ENCODE measurements at places on chromosomes 11 and 22. TPM values are rescaled to one million over a fixed set of nuclear protein-coding genes. Genes with fewer than 3 reads are reported as not detected.

DNA sequence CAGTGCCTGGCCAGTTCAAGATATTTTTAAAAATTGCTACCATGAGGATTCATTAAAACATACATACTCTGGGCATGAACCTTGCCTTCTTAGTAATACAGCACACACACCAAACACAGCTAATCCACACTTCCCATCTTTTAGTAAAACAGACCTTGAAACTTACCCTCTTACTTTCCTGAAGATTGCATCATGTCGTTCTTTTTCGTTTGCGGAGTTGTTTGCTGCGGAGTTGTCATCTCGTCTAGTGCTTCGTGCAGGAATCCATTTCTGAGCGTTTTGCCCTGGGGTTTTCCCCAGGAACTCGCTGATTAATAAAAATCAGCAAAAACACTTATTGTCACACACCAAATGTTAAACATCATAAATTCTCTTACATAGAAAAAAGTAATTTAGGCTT is 3.0 kb downstream of the EIF4G2 start:
- no peak for DNase-seq

Gene CCDC90B
- 22.9 TPM for total RNA-seq

DNA sequence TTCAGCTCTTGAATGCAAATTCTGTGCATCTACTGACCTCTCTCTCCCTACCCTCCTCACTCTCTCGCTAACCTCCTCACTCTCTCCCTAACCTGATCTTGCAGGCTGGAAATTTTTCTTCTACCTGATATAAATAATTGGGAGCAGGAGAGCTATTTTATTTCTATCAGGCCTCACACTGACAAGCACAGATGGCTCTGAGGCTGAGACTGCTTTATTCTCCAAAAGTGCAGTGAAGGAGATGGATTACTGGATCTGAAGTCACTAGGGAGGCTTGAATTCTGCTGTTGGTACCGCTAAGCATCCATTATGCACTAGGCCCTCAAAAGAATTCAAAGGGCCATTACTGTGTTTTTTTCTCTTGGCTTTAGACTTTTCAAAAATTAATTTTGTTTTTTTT is 19.4 kb upstream of the LDHA start:
- no peak for DNase-seq

DNA sequence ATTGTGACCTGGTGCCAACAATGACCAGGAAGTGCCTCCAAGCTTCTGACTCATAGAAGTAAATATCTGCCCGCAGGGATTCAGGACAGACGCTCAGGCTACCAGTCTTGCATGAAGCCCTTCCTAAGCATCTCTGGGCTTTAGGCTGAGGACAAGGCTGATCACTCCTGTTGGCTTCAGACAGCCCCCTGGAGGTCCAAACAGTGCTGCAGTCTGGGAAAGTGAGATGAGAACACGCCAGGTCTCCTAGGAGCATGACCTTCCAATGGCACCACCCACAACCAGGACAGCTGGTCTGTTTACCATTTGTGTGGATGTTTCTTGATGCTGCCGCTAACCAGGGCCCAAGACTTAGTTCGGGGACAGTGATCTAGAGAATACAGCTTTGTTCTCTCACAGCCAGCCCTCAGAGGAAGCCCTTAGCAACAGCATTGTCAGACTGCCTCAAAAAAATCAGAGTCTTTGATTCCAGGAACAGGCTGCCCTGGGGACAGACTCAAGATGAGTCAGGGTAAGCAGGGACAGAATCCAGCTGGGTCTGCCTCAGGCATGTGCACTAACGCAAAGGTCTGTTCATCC is 111.2 kb downstream of the ZNF280B start:
- DNase-seq = no peak

Gene PHLDB1
- total RNA-seq = 4.0 TPM

GRCh38 chr11:43567396-43567975 is 113.1 kb upstream of the HSD17B12 start:
- no peak for DNase-seq

GRCh38 chr11:75263944-75264349 is 23.4 kb downstream of the TPBGL start:
- DNase-seq = no peak

GRCh38 chr11:13098063-13098462 is 88.9 kb downstream of the RASSF10 start:
- no peak for DNase-seq

Gene TMEM132A
- total RNA-seq = under 0.01 TPM

DNA sequence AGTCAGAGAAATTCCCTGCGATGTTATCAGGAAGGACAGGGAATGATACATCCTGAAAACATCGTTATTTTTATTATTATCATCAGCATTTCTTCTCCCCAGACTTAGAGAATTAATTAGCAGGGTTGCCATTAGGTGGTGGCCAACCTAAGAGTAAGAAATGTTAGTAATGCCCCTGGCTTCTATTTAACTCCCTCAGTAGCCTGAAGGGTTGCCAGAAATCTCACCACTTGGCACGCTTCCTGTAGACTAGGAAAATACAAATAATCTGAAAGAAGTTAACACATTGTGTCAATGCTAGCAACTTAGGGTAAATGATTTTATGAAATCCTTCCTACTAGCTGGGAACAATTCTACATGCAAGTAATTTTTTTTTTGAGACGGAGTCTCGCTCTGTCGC is 45.5 kb downstream of the ENDOD1 start:
- DNase-seq = no peak

GRCh38 chr11:69837791-69838190 is 18.6 kb upstream of the FGF3 start:
- DNase-seq = no peak

GRCh38 chr22:19527861-19528417 is 3.7 kb upstream of the CLDN5 start:
- DNase-seq = no peak

DNA sequence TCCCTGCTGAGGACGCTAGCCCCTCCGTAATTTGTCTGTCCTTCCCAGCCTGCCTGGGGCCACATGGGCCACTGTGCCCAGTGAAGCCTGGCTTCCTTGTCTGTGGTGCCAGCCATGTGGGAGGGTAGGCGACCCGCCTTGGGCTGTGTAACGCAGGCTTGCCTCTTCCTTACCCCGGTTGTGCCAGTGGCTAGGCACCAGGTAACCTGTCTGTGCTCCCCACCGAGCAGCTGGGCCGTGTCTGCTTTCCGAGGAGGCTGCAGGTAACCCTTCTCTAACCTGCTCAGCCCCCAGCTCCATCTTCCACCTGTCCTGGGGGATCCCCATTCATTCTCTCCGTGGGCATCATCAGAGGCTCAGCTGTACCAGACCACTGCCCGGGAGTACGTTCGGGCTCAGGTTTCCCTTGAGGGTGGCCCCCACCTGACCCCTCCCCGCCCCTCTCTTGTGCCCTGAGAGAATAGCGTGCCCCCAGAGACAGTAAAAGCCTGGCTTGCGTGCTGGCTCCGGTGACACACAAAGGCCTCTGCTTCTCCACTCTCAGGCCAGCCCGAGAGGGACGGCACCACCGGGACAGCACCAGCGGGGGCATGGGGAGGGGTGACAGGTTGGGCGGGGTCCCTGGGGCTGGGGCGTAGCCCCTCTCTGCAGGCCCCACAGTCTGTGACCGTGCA is 79.1 kb downstream of the CDKN1C start:
- no peak for DNase-seq

DNA sequence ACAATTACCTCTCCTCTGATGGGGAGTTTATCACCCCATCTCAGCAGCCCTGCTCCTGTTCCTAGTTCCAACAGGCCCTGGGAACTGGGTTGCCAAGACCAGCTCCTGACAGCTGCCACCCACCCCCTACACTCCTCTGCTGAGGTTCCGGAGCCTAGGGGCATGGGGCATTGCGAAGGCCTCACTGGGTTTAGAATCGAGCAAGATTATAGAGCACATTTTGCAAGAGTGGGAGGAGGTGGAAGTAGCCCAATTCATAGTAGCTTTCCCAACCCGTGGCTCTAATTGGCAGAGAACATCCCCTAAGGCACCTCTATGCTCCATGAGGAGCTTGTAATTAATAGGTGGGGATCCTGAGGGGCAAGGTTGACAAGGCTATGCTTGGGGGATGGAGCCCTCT is 23.0 kb downstream of the MYEOV start:
- no peak for DNase-seq

GRCh38 chr11:95566211-95566610 is 223.4 kb downstream of the FAM76B start:
- DNase-seq = no peak

GRCh38 chr11:27696961-27697360 is 3.3 kb downstream of the BDNF start:
- DNase-seq = no peak

GRCh38 chr11:35539781-35540281 is 14.4 kb upstream of the PAMR1 start:
- DNase-seq = no peak

Gene PTH
- total RNA-seq = not detected

GRCh38 chr11:20715931-20716330 is 46.5 kb downstream of the NELL1 start:
- DNase-seq = no peak

Gene RAB39A
- under 0.01 TPM for total RNA-seq

- no peak for DNase-seq
These were observed 121.7 kb upstream of the ZBED5 start for GRCh38 chr11:10979529-10979928.

DNA sequence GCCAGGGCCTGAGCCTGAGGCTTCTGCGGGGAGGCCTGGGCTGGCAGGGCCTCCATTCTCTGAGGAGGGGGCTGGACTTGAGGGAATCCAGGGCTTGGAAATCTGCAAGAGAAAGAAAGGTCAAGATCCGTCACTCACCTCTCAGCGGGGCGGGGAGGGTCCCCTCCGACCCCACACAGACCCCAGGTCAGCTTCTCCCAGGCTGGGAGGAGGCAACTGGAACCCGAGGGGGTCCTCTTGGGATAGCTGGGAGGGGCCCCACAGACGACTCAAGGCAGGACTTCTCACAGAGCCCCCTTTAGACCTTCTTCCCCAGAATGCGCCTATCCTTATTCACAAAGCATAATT is 11.0 kb downstream of the TNKS1BP1 start:
- DNase-seq = no peak

Gene CLMP
- under 0.01 TPM for total RNA-seq

Gene RRM1
- total RNA-seq = 35.3 TPM

- DNase-seq = no peak
These were observed 499.3 kb upstream of the TENM4 start for GRCh38 chr11:79940165-79940564.

Gene DTX4
- total RNA-seq = 0.54 TPM

Gene BCO2
- total RNA-seq = 1.3 TPM

DNA sequence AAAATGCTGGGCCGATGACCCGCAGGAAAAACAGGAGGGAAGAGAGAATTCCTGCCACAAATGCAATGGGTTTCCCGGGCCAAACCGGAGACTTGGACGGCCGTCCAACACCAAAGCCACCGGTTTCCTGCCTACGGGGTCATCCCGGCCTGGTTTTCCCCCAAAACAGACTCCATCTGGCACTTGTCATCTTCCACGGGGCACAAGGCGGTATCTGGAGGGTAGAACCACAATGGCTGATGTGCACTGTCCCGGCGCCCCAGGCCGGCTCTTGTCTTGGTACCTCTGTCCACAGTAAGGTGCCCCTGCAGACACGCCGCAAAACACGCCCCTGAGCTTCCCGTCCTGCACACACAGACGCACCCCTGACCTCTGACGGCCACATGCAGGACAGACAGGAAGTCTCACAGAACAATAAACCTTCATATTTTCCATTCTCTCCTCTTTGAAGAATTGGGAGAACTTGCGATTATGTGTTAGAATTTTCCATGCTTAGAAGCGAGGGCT is 20.1 kb downstream of the CELSR1 start:
- DNase-seq = no peak

Gene SAA4
- not detected for total RNA-seq

- no peak for DNase-seq
These were observed 41.4 kb upstream of the SYN3 start for GRCh38 chr22:33099593-33099992.

Gene BLID
- total RNA-seq = not detected

DNA sequence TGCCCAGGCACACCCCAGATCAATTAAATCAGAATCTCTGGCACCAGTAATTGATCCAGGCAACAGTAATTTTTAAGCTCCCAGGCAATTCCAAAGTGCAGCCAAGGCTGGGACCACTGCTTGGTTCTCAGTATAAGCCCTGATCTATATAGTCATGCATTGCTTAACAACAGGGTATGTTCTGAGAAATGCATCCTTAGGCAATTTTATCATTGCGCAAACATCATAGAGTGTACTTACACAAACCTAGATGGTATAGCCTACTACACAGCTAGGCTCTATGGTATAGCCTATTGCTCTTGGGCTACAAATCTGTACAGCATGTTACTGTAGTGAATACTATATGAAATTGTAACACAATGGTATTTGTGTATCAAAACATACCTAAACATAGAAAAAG is 651 bp upstream of the C11orf42 start:
- DNase-seq = no peak

DNA sequence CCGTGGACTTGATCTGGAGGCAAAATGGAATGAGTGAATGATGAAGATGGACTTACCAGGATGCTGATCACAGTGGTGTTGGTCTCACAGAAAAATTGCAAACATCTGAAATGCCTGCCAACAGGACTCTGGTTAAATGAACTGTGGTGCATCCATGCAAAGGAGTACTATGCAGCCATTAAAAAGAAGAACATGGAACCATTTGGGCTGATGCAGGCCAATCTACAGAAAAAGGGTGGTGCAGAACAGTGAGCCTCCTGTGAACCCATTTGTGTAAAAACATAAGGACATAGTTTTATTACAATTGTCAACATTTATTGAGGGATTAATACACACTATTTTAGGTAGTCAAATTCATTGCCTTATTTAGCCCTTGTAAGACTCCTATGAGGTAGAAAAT is 111.9 kb downstream of the MN1 start:
- no peak for DNase-seq

GRCh38 chr11:121460941-121461514 is 8.3 kb upstream of the SORL1-AS1 start:
- DNase-seq = no peak

Gene TOLLIP
- 49.3 TPM for total RNA-seq

- peak; percentile 48 for DNase-seq
These were observed 12.5 kb downstream of the POU2AF2 start for GRCh38 chr11:111258046-111258445.

Gene SLC22A25
- total RNA-seq = not detected

DNA sequence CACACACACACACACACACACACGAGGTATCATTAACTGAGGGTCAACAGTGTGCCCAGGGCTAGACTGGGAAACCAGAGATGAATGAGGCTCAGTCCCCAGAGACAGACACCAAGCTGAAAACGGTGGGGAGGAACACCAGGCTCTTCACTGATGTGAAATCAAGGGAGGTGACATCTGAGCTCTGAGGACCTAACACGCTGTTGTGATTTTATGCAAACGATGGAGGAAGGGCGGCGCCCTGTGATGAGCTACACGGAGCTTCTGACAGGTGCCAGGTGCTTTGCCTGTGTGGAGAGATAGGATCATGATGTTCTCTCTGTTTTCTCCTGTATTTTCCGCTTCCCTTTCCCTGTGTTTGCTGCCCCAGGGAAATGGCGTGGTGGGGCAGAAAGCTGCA is 6.5 kb upstream of the CYB5R3 start:
- DNase-seq = no peak

Gene C2CD3
- total RNA-seq = 21.3 TPM

Gene SLN
- total RNA-seq = not detected

- no peak for DNase-seq
These were observed 311.6 kb upstream of the PITPNB start for GRCh38 chr22:28230671-28231070.

All from hematopoietic multipotent progenitor cell (in vitro differentiated cells).